CD8-positive, alpha-beta T cell (primary cell): ENCODE measurements at places on chromosomes 4 and X. TPM values are rescaled to one million over a fixed set of nuclear protein-coding genes. Genes with fewer than 3 reads are reported as not detected.
A peak's percentile ranks its signal among the peaks of the same experiment; 100 is the strongest.

DNA sequence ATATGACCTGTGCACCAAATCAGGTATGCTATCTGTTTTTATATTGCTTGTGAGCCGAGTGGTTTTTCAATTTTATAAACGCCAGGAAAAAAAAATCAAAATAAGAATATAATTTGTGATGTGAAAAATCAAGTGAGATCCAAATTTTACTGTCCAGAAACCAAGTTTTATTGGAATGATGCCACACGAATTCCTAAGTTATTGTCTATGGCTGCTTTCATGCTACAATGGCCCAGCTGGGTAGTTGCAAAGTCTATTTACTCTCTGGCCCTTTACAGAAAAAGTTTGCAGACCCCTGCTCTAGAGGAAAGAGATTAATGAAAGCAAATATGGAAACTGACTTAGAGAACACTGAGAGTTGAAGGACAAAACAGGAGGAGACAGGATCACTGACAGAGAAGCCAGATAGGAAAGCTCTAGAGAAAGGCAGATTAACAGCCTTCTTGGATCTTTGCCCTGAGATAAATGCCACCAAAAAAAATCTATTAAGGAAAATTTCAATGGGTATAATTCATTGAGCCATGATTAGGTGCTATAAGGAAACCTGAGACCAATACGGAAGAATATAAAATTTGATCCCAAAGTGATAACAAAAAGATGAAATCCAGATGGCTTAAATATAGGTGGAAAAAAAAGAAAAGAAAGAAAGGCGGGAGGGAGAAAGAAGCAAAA lies 29.8 kb downstream of the PRSS12 start:
- no peak for DNase-seq

- no peak for DNase-seq
Measured at GRCh38 chrX:5791721-5792120, 436.9 kb downstream of the NLGN4X start.

GRCh38 chr4:89586864-89587263 lies 250.1 kb downstream of the SNCA start:
- DNase-seq = no peak

- peak; percentile 68 for DNase-seq
Measured at GRCh38 chr4:75895744-75896314, 6.4 kb downstream of the PPEF2 start.

DNA sequence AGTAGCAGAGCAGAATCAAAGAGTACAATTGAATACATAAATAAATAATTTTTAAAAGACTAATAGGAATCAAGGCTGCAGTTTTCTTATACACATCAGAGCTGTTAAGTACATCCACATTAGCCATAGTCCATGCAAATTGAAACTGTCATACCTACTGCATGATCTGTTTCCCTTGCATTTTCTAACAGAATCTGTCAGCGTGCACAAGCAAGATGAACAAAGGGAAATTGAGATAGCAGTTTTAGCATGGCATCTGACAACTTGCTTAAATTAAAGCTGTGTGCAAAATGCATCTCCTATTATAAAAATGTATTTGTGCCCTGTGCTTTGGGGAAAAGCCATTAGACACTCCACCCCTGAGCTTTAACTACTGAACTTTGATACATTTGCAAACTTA lies 703.5 kb upstream of the GRID2 start:
- no peak for DNase-seq

DNA sequence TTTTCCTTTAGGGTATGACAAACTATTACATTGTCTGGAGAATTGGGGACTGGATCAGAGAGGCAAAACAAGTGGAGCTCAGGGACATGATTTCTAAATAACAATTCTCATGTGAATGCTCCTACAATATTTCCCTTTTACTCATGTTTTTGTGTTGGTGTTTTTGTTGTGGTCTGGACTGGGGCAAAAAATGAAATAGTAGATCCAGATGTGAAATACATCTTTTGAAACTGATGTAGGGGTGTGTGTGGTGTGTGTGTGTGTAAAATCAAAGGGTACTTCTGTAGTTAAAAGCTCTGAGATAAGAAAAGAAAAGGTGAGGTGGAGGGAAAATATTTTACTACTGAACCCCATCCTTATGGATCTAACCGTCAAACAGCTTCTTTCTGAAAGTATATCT lies 188.4 kb upstream of the RPL34 start:
- DNase-seq = no peak

- no peak for DNase-seq
Measured at GRCh38 chr4:177483271-177483670, 41.0 kb upstream of the AGA start.

- DNase-seq = no peak
Measured at GRCh38 chr4:39124885-39125599, 57.3 kb upstream of the WDR19 start.

DNA sequence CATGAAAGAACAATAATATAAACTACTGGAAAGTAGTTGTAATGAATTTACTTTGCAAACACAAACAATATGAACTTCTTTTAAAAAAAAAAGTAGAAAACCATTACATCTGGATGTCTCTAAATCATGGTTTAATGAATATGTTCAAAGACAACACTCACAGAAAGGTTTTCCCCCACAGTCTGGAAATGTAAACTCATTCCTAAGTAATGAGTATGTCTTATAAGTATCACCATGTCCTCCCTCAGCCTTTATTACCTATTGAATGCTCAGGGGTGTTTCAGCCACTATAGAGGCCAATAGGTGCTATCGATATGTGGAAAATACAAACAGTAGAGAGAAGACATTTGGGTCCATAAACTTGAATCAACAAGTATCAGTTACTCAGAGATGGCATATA lies 186.7 kb downstream of the PALLD start:
- no peak for DNase-seq

Gene RPS6KA6
- not detected for total RNA-seq

Gene HPSE
- 1.3 TPM for total RNA-seq

Gene AMTN
- not detected for total RNA-seq
